ENCODE measurements at places on chromosomes 4 and X. TPM values are rescaled to one million over a fixed set of nuclear protein-coding genes. Genes with fewer than 3 reads are reported as not detected.

PPP1R2C gene
- total RNA-seq = not detected

COMMD8 gene
- total RNA-seq = 15.1 TPM

HOPX gene
- 1.1 TPM for total RNA-seq

GPRASP1 gene
- 0.65 TPM for total RNA-seq

ITGB1BP2 gene
- total RNA-seq = 5.2 TPM

VCX gene
- total RNA-seq = not detected

TGIF2LX gene
- total RNA-seq = not detected

DDX53 gene
- total RNA-seq = not detected

PTCHD1 gene
- not detected for total RNA-seq

FGF5 gene
- total RNA-seq = 0.25 TPM

EGF gene
- total RNA-seq = not detected

Measured in bladder microvascular endothelial cell (primary cell).